ENCODE measurements at places on chromosomes 11 and 22.

DNA sequence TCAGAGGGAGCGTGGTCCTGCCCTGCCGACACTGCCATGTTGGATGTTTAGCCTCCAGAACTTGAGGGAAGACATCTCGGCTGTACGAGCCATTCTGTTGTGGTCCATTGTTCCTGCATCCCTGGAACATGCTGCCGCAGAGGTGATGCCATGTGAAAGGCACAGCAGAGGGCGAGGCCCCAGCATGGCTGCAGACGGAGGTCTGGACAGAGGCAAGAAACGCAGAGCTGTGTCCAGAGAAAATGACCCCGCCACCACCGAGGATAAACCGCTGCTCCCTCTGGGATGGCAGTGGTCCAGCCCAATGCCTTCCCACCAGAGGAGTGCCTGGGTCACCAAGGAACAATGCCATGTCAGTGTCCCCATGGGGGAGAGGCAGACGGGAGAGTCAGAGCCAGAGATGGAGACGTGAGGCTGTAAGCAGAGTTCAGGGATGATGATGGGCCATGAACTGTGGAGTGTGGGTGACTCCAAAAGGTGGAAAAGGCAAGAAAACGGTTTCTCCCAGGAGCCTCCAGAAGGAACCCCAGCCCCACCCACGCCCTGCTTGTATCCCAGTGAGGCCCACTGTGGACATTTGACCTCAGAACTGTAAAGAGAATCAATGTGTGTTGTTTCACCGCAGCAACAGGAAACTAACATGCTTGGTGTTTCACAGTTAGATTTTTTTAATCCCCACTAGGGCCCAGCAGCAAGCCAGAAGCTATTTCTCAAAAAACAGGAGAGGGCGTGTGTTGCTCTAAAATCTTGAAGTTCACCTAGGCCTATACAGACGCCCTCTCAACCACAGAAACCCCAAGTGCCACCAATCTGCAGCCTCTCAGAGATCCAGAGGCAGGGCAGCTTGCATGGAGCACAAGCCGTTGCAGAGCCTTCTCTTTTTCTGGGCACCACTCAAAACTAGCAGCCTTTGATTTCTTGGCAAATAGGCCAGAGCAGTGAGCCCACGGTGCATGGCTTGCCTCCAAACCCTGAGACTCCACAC lies 1422.9 kb downstream of the TBC1D22A start:
- no peak for DNase-seq

GRCh38 chr11:33001751-33002542 lies 13.7 kb upstream of the DEPDC7 start:
- DNase-seq, result no peak

DNA sequence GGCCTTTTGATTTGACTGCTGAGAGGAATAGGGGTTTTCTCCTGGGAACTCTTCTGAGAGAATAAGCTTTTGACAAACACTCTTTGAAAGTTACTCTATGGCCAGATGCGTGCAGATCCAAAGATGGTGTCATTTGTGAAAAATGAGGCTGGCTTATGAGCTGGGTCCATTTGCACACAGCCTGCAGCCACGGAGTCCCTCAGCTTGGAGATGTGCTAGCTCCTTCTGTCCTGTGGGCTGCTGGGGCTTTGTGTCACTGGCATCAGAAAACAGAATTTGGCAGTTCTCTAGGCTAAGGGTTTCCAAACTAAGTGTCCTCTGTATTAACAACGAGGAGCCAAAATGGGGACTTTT lies 702.4 kb downstream of the NTM start:
- no peak for DNase-seq

- DNase-seq, result no peak
These were observed 103.7 kb downstream of the PICALM start for GRCh38 chr11:85965202-85965601.

- DNase-seq, result no peak
These were observed 134.6 kb downstream of the PGR start for GRCh38 chr11:100994966-100995365.

DNA sequence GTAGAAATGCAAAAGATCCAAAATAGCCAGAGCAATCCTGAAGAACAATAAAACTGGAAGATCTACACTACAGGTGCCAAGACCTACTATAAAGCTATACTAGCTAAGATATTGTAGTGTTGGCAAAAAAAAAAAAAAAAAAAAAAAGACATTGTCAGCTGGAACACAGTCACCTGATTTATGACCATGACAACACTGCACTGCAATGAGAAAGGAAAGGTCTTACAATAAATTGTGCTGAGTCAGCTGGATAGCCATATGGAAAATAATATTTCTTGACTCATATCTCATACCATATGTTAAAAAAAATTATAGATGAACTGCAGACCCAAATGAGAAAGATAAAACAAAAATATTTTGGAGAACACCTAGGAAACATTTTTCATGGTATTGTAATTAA lies 3.1 kb upstream of the PANX3 start:
- no peak for DNase-seq

- DNase-seq, result no peak
These were observed 118.5 kb downstream of the APOL5 start for GRCh38 chr22:35835998-35836691.

GRCh38 chr11:6799402-6799801 lies at the start of gene OR6A2:
TSS of gene OR6A2 (minus strand) at chr11:6799689. CDS start at chr11:6795708, 3,981 bp downstream.
- DNase-seq, result no peak

- DNase-seq, result no peak
These were observed 96.5 kb upstream of the NCAM1 start for GRCh38 chr11:112864672-112865071.

DNA sequence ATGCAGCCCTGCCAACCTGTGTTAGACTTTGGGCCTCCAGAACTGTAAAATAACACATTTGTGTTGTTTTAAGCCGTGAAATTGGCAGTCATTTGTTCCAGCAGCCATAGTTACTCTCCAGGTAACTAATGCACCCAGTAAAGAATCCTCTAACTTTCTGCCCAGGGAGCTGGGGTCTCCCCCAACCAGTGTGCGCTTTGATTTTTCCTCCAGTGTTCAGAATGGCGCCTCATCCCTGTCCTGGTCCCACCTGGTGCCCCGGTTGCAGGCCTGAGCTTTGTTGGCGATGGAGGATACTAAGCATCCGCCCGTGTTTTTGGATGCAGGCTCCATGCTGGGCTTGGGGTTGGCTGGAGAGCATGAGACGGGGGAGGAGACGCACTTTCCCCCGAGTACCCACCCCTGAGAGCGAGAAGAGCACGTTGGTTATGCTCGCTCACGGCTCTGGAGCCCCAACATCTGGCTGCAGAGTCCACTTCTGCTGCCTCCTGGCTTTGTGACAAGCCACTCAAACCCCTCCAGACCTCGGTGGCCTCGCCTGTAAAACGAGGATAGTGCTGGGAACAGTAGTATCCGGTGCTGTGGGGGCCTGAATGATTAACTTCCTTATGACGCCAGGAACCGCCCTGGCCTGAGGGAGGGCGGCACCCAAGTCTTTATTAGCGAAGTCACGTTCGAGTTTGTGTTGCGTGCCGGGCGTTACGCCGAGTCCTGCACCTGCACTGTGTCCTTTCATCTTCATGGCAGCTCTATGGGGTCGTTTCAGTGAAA lies 25.8 kb downstream of the MRGPRD start:
- DNase-seq, result no peak

GRCh38 chr22:17060126-17060525 lies 24.7 kb upstream of the IL17RA start:
- no peak for DNase-seq

- no peak for DNase-seq
These were observed 122.9 kb upstream of the HSD17B12 start for GRCh38 chr11:43557553-43558110.

DNA sequence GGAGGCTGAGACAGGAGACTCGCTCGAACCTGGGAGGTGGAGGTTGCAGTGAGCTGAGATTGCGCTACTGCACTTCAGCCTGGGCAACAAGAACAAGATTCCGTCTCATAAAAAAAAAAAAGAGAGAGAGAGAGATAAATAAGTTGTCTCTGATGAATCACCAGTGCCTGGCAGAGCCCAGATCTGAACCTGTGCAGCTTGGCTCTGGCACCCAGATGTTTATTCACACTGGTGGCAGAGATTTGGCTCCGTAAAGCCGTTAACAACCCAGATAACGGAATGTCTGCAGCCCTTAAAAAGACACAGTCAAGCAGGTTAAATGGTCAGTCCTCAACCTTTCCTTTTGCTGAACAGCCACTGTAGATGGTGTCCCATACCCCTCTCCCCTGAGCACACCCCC lies 33.5 kb upstream of the RTL6 start:
- no peak for DNase-seq

DNA sequence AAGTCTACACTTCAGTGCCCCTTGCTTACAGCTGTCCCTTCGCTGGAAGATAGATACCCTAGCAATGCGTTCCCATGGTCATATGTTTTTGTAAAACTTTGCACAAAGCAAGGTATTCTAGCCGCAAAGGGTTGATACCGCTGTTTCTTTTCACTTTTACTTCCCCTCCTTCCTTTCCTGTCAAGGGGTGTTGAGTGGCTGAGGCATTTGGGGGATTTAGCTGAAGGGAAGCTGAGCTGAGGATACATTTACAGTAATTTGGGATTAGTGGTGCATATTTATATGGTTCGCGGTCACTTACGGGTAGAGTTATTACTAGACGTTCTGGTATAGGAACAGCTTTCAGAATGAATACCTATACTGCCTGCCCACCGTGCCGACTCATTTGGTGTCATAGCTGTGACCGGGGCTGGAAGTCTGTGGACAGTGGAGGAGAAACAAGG lies 86.9 kb upstream of the WNT11 start:
- no peak for DNase-seq

DNA sequence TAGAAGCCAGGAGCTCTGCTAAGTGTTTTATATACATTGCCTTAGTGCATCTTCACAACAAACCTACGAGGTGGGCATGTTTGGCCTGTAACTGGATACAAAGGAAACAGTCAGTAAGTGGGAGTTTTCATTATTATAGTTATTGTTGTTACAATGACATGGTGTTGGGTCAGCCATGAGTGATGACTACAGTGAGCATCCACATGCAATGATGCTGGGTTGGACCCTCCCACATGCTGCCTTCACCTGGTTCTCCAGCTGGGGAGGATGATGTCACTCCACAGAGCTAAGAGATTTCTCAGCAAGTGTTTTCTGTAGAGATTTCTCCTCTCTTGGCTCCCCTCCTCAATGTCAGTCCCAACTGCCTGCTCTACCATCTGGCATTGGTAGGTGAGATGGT lies 59.3 kb downstream of the EHF start:
- no peak for DNase-seq

- DNase-seq, result no peak
These were observed 303.0 kb downstream of the ST3GAL4 start for GRCh38 chr11:126658306-126659056.

DNA sequence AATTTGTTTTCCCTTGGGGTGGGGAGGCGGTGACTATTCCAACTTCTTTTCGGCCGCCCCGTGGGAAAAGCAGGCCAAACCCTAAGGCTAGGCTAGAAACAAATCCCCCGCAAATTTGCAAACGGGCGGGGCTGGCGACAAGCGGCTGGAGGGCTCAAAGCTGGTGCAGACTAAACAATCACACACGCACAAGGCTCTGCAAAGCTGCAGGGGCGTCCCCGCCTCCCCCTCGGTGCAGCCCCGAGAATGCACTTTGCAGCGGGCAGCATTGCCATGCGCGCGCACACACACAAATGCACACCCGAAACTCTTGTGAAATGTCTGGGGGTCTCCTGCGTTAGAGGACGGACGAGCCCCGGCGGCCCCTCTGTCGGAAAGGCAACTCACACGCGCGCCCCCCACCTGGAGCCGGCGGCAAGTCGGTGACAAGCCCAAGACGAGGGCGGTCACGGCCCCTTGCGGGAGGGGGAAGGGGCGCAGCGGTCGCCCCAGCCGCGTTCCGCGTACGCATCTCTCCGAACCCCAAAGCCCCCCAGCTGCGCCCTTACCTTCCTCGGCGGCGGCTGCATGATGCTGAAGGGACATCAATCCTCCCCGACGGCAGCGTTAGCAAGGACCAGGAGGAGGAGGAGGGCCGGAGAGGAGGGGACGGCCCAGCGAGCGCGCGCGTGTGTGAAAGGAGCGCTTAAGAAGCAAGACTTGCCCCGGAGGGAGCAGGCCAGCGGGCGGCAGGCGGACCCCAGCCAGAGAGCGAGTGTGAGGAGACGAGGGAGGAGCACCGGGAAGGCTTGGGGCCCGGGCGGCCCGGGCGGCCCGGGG lies 600 bp downstream of the FCHSD2 start:
- DNase-seq, result peak; percentile 70

Data from CD4-positive, CD25-positive, alpha-beta regulatory T cell (primary cell).